ENCODE measurements at places on chromosomes 1 and 21. TPM values are rescaled to one million over a fixed set of nuclear protein-coding genes. Genes with fewer than 3 reads are reported as not detected.

Gene TRAPPC10
- total RNA-seq = 80.6 TPM

Gene FAM72B
- total RNA-seq = 17.8 TPM

DNA sequence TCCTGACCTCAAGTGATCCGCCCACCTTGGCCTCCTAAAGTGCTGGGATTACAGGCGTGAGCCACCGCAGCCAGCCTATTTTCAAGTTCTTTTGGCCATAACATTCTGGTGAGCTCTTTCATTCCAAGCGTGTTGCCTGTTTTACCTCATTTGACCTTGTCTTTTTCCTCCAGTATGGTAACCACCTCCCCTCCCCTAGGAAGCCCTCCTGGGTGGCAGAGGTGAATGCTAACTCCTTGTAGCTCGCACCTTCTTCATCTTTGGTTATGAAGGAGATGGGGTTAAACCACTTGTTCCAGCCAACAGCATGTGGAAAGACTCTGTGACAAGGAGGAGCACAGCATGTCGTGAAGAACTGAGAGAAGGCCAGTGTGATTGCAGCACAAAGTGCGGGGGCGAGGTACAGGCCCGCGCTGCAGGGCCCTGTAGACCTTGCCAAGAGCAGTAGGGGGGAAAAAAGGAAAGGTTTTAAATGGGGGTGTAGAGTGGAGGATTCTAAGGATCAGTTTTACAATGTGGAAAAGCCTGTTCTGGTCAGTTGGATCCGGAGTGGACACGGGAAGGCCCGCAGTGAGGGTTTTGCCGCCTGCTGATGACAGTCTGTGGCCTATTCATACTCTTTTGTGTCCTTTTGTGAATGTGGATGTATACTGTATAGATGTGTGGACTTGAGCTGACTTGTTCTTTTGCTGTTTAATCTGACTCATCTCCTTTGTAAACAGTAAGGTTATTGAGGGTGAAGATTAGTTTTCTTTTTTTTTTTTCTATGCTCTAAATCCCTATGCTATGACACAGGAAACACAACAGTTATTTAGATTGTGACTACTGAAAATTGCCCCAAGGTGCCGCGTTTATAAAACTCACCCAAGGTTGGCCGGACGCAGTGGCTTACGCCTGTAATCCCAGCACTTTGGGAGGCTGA is 7.5 kb upstream of the ZNF436 start:
- H3K27ac ChIP-seq = peak overlapping the region; percentile 2
- no peak overlapping the region for H3K4me3 ChIP-seq
- H3K36me3 ChIP-seq = no peaks in the 10 kb centered on the region
- no peaks in the 10 kb centered on the region for H3K27me3 ChIP-seq
- H3K4me1 ChIP-seq = no peaks in the 10 kb centered on the region

Gene PBX1
- total RNA-seq = 1.3 TPM

- H3K36me3 ChIP-seq = no peaks in the 10 kb centered on the region
- H3K4me1 ChIP-seq = no peaks in the 10 kb centered on the region
- no peak overlapping the region for H3K4me3 ChIP-seq
- H3K27me3 ChIP-seq = no peaks in the 10 kb centered on the region
- DNase-seq = no peak
- H3K27ac ChIP-seq = no peak overlapping the region
These were observed 134.7 kb upstream of the VANGL1 start for GRCh38 chr1:115506924-115507589.

- H3K36me3 ChIP-seq = no peaks in the 10 kb centered on the region
- no peak for DNase-seq
- H3K27me3 ChIP-seq = no peaks in the 10 kb centered on the region
- no peak overlapping the region for H3K27ac ChIP-seq
These were observed 885.2 kb upstream of the ADGRL2 start for GRCh38 chr1:80915491-80915890.

Gene ODF2L
- 50.3 TPM for total RNA-seq

DNA sequence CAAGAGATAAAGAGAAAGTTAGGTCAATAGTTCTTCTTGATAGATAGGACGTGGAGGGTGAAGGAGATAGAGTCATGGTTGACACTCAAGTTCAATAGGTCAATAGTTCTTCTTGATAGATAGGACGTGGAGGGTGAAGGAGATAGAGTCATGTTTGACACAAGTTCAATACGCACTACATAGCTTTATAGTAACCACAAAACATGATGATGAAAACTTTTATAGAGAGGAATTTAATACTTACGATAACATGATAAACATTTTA is 5.8 kb upstream of the DDX59 start:
- no peaks in the 10 kb centered on the region for H3K27me3 ChIP-seq
- no peaks in the 10 kb centered on the region for H3K4me1 ChIP-seq
- H3K4me3 ChIP-seq = no peak overlapping the region
- no peak for DNase-seq
- no peaks in the 10 kb centered on the region for H3K36me3 ChIP-seq

Gene SERINC2
- not detected for total RNA-seq

DNA sequence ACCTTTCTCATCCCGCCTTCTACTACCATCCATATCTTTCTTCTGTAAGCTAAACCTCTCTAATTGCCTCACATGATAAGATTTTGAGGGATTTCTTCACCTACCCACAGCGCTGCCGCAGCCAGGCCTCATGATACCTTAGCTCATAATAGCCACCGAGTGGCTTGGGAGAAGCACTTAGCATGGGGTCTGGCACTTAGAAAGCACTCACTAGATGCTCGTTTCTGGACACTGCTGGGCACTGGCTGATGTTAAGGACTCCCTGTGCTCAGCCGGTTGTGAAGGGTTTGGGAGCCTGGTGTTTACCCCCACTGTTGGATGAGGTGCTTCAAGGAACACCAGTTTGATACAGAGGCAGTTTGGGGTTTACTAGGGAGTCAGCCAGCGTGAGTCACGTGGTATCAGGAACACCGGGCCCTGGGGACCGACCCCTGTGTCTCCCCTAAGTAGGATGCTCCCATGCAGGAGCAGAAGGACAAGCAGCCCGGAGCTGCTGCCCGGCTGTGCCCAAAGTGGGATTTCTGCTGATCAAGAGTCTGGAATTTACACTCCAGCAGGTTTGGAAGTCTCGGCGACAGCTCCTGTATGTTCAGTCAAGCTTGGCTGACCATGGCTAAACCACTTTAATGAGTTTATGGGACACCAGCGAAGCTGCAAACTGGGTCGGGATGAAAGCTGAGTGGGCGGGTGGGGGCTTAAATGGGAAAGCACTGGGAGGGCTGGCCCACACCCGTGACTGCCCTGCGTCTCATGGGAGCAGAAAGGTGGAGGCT is 63.3 kb downstream of the GALNT2 start:
- DNase-seq = no peak
- no peaks in the 10 kb centered on the region for H3K27me3 ChIP-seq
- no peak overlapping the region for H3K27ac ChIP-seq
- no peak overlapping the region for H3K4me3 ChIP-seq
- no peaks in the 10 kb centered on the region for H3K36me3 ChIP-seq

Data from naive thymus-derived CD4-positive, alpha-beta T cell (primary cell).